ENCODE measurements at places on chromosomes 3 and 15. TPM values are rescaled to one million over a fixed set of nuclear protein-coding genes. Genes with fewer than 3 reads are reported as not detected.

The NOX5 gene
- polyA plus RNA-seq: 1.5 TPM

The MESP2 gene
- 0.45 TPM for polyA plus RNA-seq

The CCR1 gene
- polyA plus RNA-seq: 2.0 TPM

The TEX55 gene
- not detected for polyA plus RNA-seq

The FAN1 gene
- polyA plus RNA-seq: 41.9 TPM

The PRRT3 gene
- polyA plus RNA-seq: 4.4 TPM

The OSTN gene
- 8.1 TPM for polyA plus RNA-seq

The MASP1 gene
- 8.7 TPM for polyA plus RNA-seq

The FBXO40 gene
- polyA plus RNA-seq: 0.02 TPM

The CX3CR1 gene
- 4.7 TPM for polyA plus RNA-seq

The WDR72 gene
- polyA plus RNA-seq: 82.4 TPM

- no peak for DNase-seq
Measured at GRCh38 chr3:77186728-77187127, 146.8 kb downstream of the ROBO2 start.

DNA sequence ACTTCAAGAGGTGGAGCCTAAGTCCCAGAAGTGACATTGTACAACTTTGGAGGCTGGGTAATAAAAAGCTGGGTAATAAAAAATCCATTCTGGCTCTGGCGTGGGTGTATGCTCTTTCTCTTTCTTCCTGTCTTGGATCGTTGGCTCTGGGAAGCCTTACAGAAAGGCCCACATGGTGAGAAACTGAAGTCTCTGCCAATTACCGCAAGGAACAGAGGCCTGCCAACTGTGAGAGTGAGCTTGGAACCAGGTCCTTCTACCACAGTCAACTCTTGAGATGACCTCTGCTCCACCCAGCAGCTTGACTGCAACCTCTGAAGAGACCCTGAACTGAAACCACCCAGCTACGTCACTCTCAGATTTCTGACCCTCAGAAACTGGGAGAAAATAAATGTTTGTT lies 51.0 kb downstream of the NR2F2 start:
- DNase-seq: no peak

DNA sequence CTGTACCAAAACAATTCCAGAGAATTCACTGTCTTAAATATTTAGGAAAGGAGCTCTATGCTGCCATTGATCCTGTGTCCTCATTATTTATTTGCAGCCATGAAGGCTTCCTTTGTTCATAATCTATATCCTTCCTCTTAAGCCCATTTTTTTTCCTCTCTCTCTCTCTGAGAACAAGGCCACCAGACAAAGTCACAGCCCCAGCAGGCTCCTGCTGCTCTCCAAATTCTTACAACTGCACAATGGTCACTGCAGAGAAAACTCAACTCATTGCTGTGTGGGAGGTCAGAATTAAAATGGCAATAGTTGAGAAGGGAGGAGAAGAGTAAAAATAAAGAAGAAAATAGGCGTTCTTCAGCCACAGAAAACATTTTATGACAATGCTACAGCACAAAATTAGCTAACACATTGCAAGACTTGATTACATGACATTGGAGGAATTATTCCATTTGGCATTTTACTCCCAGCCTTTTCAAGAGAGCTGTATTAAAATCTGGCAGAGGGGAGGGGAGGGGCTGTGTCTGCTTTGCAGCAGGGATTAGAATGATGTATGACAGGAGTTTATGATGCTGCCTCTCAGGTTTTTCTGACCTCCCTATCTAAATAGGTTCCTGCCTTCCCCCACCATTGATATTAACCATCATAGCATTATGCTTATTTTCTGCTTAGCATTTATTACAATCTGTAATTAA lies 399.7 kb upstream of the THBS1 start:
- no peak for DNase-seq

DNA sequence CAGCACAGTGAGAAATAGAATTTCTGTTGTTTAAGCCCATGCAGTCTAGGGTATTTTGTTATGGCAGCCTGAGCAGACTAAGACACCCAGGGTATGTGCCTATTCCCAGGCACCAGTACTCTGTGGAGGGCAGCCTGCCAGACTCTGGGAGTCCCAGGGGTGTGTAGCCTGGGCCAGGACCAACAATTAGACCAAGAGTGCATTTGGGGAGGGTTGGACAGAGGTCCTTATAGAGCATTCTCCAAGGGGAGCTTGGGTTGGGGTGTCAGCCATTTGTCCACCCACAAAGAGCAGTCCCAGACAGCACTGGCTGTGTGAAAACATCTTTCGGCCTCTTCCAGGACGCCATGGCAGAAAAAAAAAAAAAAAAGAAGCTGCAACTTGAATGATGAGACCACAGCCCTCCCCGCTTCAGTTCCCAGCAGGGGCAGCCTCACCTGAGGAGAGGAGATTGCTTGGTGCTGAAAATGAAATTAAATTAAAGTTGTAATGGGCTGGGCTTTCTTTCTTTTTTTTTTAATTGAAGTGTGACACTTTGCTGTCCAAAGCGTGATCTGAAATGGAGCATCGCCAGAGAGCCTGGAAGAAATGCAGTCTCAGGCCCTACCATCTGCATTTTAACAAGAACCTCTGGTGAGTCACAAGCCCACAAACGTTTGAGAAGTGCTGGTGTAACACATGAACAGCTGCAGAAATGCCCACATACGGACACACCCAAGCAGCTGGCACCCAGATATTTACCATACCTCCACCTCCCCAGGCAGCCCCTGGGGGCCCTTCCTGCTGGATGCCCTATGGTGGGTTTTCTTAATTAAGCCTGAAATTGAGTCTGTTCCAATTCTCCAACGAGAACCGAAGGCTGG lies 21.3 kb upstream of the CAV3 start:
- no peak for DNase-seq

GRCh38 chr3:106794442-106794841 lies 582.8 kb upstream of the CCDC54 start:
- no peak for DNase-seq

- no peak for DNase-seq
Measured at GRCh38 chr3:150760431-150761200, 2.4 kb downstream of the SIAH2 start.

- DNase-seq: no peak
Measured at GRCh38 chr15:78365917-78366316, 25.8 kb downstream of the CRABP1 start.

- no peak for DNase-seq
Measured at GRCh38 chr3:173556546-173556945, 159.0 kb downstream of the NLGN1 start.

- no peak for DNase-seq
Measured at GRCh38 chr15:84921121-84921520, 36.7 kb downstream of the SLC28A1 start.

GRCh38 chr3:118536764-118537163 lies 497.9 kb downstream of the IGSF11 start:
- DNase-seq: no peak

DNA sequence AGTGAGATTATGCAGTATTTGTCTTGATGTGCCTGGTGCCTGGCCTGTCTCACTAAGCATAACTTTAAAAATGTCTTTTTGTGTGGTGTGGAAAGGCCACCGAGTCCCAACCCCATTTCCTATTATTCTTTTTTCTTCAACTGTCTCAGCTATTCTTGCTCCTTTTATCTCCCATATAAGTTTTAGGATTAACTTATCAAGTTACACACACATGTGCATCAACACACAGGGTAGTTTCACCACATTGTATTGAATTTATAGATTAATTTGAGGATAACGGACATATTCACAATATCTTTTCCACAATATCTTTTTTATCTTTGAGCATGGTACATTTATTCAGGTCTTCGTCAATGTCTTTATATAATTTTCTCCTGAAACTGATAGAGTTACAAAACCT lies 127.6 kb downstream of the RYR3 start:
- no peak for DNase-seq

DNA sequence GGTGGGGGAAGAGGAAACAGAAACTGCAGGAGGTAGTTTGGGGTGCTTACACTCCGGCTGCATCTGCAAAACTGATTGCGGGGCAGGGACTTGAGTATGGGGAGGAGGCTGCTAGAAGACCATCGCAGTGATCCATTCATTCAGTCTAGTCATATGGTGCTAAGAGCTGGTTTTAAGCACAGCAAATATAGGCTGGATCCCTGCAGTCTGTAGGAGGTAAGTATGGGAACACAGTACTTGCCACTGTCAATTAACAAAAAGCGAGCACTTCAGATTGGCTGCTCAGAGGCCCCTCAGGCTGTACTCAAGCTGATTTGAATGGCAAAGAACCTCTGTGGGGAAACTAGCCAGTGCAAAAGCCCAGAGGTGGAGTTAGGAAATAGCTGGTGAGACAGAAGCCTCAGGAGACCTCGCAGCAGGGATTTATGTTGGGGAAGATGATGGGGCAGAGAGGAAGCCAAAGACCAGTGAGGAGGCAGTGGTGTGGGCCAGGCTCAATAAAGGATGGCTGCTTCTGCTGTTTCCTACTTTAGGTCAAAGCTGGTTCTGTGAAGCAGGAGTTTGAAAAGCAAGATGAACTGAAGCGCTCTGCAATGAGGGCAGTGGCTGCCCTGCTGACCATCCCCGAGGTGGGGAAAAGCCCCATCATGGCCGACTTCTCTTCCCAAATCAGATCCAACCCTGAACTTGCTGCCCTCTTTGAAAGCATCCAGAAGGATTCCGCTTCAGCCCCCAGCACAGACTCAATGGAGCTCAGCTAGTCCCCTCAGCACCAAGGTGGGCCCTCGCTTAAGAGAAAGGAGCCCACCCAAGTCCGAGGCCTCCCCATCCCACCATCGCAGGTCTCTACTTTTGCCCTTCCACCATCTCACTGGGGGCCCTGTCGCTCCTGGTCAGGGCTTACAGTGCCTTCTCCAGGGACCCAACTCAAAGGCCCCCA lies 7.9 kb downstream of the RPL32 start:
- DNase-seq: no peak

GRCh38 chr3:79040701-79041100 lies 727.1 kb downstream of the ROBO1 start:
- no peak for DNase-seq

- peak; percentile 30 for DNase-seq
Measured at GRCh38 chr3:156424758-156425157, 130.2 kb downstream of the SSR3 start.

- DNase-seq: no peak
Measured at GRCh38 chr3:122318620-122319019, 6.4 kb upstream of the CSTA start.

- no peak for DNase-seq
Measured at GRCh38 chr3:126880901-126881300, 102.0 kb upstream of the PLXNA1 start.

DNA sequence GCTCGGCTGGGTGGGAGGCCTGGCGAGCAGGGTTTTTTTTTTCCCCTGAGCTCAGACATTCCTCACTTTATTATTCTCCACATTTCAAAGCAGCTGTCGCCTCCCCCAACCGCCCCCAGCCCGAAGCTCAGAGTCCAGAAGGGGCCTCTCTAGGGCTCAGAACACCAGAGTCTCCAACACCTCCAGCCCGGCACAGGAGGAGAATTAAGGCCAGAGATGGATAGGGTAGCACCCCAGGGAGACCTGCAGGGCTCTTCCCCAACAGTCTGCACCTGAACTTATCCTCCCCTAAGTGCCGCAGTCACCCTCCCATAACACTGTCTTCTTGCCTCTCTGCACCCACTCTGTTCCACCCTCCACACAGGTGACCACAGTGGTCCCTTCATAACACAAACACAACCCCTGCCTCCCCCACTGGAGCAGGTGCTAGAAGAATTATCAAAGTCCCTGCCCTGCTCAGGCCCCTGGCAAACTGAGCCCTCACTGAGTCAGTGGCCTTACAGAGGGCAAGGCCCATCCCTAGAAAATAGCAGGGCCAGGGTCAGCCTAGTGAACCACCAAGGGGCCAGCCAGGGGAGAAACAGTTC lies 14.1 kb downstream of the MYL3 start:
- peak; percentile 61 for DNase-seq

DNA sequence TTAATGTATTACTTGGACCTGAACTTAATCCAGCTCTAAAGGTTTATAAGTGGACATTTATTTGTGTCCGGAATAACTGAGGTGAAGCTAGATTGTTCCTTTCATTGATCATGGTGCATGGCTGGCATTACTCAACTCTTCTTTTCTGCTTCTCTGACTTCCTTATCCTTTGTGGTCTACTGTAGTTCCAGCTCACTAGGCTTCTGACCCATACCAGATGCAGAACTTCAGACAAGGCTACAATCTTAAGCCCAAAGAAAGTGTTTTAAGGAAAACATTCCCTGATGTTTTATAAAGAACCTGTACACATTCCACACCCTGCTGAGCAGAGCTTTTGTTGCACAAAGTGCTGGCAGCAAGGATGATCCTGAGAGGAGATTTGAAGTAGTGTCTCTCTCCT lies 250.8 kb upstream of the TGFBR2 start:
- no peak for DNase-seq

DNA sequence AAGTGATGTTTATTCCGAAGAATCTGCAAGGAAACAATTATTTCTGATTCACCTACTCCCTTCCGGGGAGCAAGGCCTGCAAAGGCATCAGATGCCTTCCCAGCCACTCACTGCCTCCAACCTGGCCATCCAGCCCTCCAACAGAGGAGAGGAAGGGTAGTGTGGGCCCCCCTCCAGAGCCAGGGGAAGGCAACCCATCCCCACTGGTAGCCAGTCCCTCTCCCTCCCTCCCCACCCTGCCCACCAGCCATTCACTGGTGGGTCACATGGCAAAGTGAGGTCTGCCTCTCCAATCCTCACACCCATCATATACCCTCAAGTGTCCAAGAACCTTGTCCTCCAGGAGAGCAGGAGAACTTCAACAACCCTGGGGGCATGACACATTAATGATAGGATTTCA lies 2.4 kb upstream of the VIPR1 start:
- no peak for DNase-seq

DNA sequence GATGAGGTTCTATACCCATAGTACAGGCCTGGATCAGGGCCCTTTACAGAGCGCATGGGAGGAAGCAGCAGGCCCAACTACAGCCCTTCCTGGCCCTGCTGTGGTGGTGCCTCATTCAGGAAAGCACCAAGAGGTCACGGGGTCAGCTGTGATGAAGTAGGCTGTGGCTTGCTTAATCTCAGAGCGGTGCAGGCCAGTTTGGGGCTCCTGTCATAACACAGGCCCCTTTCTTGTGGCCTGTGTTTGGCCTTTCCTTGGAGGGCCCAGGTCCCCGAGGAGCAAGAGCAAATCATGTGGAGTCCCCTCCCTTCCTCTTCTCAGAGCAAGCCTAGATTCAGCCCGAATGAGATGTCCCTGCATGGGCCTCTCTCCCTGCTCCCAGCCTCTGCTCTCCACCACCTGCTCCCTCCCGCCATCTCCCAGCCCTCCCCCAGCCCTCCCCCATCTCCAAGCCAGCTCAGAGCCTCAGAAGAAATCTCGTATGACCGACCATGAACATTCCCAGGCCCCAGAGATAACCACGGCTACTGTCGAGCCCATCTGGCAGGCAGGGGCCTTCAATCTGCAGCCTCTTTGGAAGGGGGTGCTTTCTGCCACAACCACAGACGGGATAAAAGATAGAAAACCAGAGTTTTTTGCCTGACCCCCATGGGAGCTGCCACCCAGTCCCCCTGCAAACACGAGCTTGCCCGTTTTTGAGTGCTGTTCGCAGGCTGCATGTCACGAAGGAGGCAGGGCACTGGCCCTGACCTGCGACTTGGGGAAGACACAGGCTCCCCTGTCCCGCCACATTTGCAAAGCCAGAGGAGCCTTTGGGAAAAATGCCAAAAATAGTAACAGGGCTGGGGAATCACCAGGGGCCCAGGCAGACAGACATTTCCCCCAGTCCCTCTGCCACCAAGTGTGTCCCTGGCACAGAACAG lies 32.3 kb upstream of the DUSP7 start:
- DNase-seq: no peak
